WTC11 (cell line): ENCODE measurements at places on chromosomes 16 and 17. TPM values are rescaled to one million over a fixed set of nuclear protein-coding genes. Genes with fewer than 3 reads are reported as not detected.
A peak's percentile ranks its signal among the peaks of the same experiment; 100 is the strongest.

The SOCS1 gene
- 62.3 to 67.1 TPM (median 62.5 TPM) in 3 replicates for total RNA-seq

DNA sequence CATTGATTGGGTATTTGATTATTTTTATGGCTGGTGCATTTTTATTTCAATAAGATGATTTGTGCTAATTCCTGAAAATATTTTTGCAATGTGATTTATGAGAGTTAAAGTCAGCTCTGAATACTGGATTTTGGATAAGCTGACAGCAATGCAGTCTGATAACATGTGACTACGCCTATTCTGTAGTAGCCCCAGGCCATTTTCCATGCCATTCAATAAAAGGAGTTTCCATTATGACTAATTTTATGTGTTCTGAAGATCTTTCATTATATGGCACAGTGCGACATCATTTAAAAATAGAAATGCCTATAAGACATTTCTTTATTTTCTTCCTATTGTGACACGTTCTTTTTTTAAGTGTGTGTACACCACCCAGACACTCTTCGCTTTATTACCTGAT lies 46.3 kb downstream of the KCNJ2 start:
- H3K36me3 ChIP-seq, result peaks cover 10% of the 10 kb centered on the region
- no peak for DNase-seq
- H3K4me3 ChIP-seq, result no peak overlapping the region
- H3K4me1 ChIP-seq, result peaks cover 6% of the 10 kb centered on the region
- H3K27ac ChIP-seq, result no peak overlapping the region

DNA sequence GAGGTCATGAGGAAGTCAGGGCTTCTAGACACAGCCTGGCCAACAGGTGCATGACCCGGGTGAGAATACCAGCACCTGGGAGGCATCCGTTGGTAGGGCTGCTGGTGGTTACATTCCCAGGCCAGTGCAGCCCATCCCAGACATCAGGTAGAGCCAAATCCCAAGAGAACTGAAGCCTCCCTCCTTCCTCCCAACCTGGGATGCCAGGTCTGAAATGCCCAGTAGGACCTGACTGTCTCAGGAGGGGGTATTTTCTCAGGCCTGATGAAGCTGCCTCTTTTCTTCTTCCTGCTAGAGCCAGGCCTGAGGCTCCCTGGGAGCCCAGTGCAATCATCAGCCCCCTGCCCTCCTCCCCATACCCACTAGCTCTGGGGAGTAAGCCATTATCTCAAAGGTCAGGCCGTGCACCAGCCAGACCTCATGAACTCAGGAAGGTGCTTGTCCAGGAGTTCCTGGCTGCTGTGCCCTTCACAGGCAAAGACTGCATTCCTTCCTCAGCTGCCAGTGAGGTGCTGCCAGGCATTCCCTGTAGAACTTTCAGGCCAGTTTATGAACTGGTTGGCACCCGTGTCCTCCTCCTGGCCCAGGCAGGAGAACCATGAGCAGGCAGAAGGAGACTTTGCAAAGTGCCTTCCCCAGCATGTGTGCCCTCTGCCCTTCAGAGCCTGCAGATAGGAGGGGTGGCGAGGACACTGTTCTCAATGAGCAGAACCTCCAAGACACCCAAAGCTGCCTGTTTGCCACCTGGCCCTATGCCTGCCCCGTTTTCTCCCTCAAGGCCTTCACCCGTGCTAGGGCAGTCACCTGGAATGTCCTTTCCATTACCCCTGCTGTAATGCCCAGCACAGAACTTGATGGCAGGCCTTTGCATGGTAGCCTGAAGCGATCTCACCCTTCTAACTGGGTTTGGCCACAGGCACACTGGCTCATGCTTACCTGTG lies 7.6 kb downstream of the TBX2 start:
- peak; percentile 10 for DNase-seq
- H3K36me3 ChIP-seq, result no peaks in the 10 kb centered on the region
- H3K27me3 ChIP-seq, result peaks cover 95% of the 10 kb centered on the region

DNA sequence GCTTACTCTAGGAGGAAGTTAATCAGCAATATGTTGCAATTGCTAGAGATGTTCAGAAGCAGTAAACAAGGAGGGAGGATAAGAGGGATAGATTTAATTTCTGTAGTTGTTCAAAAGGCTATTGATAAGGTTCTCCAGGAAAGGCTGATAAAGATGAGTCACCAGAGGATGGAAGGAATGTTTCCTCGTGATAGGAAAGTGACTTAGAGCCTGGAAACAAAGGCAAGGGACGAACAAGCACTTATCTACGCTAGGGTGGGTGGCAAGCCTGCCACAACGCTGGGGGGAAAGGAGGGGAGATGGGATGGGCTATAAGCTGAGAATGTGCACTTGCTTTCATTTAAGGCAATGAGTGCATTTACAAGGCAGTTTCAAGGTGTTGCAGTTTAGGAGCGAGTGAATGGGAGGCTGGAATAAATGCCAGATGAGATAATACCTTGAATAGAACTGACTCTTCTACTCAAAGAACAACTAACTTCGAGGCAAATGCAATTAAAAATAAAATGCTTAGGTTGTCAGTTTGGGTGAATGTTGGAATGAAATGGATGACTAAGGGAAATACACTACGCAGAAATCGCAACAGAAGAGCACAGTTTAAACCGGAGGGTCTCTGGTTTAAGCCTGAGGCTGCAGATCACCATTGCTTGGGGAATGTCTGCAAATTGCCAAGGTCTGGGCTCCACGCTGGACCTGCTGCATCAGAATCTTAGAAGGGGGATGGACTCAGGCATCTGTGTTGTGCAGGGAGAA lies 76.0 kb upstream of the RBBP6 start:
- H3K27ac ChIP-seq, result no peak overlapping the region
- H3K27me3 ChIP-seq, result peaks cover 4% of the 10 kb centered on the region; the same call in 1 of the 2 replicates
- no peak overlapping the region for H3K4me3 ChIP-seq
- 0 out of 2 replicates have a peak, but pooled peaks cover 4% of the 10 kb centered on the region for H3K4me1 ChIP-seq

The SYNGR3 gene
- 41.5 to 53.5 TPM (median 51.2 TPM) in 3 replicates for total RNA-seq

DNA sequence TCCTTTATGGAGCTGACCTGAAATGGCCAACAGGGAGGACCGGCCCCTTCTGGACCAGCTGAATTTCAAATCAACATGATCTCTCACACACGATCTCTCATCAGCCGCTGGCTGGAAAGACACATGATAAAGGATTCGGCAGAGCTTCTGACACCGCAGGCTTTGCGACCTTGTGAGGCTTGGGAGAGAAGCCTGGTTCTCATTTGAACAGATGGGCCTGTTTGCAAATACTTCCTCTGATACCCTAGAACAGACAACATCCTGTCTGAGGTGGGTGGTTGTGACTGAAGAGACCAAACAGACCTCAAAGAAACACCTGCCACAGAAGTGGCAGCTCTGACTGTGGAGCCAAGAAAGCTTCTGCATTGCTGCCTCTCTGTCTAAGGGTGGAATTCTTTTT lies 77.9 kb upstream of the SDK2 start:
- DNase-seq, result no peak
- H3K27ac ChIP-seq, result no peak overlapping the region
- H3K4me1 ChIP-seq, result peaks cover 17% of the 10 kb centered on the region
- H3K36me3 ChIP-seq, result no peaks in the 10 kb centered on the region

The TLCD2 gene
- total RNA-seq, result 1.4 to 1.9 TPM (median 1.4 TPM) in 3 replicates

The ATP1B2 gene
- 29.1 to 37.5 TPM (median 35.9 TPM) in 3 replicates for total RNA-seq

DNA sequence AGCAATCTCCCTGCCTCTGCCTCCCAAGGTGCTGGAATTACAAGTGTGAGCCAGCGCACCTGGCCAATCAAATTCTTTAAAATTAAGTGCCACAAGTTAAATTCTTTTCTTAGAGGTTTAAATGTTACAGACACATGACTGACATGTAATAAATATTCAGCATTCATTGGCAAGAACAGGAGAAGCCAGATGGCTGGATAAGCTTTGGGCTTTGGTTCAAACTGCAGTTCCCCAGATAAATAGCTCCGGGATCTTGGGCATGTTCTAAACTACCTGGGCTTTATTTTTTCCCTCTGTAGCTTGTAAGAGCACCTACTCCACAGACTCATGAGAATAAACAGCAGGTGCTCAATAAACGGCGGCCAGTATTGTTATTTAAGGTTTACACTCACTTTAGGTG lies 34.1 kb downstream of the ABAT start:
- peaks cover 15% of the 10 kb centered on the region for H3K4me1 ChIP-seq
- no peak for DNase-seq
- no peaks in the 10 kb centered on the region for H3K36me3 ChIP-seq
- H3K27me3 ChIP-seq, result no peaks in the 10 kb centered on the region; the same call in 1 of the 2 replicates

GRCh38 chr16:59013930-59014329 lies 279.8 kb upstream of the GOT2 start:
- H3K27me3 ChIP-seq, result no peaks in the 10 kb centered on the region
- H3K27ac ChIP-seq, result no peak overlapping the region
- no peak overlapping the region for H3K4me3 ChIP-seq
- DNase-seq, result no peak
- no peaks in the 10 kb centered on the region for H3K36me3 ChIP-seq

DNA sequence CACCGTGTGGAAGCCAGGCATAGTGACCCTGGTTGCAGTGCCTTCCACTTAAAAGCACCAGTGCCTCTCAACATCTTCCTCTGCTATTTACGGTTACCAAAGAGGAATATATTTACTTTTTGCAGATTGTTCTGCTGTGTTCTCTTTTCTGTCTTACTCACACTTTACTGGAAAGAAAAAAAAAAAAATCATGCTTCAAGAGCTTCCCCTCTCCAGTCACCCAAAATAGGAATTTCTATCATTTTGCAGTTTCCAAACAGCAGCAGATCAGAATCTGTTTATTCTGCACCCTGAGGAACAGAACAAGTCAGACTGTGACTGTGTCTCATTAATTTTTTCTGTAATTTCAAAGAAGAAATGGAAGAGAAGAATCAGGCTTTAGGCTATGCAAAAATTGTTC lies 96.1 kb downstream of the KCNJ2 start:
- peaks cover 5% of the 10 kb centered on the region for H3K4me1 ChIP-seq
- DNase-seq, result no peak
- H3K36me3 ChIP-seq, result 0 out of 2 replicates have a peak, but pooled peaks cover 4% of the 10 kb centered on the region
- H3K4me3 ChIP-seq, result no peak overlapping the region

The SBK1 gene
- total RNA-seq, result 79.4 to 85.7 TPM (median 82.6 TPM) in 3 replicates

GRCh38 chr17:79549141-79549915 lies 61.5 kb downstream of the RBFOX3 start:
- DNase-seq, result peak; percentile 55
- no peak overlapping the region; the same call in 1 of the 2 replicates for H3K27ac ChIP-seq
- no peak overlapping the region for H3K4me3 ChIP-seq
- peaks cover 12% of the 10 kb centered on the region for H3K4me1 ChIP-seq
- H3K36me3 ChIP-seq, result peaks cover 3% of the 10 kb centered on the region; the same call in 1 of the 2 replicates
- H3K27me3 ChIP-seq, result no peaks in the 10 kb centered on the region

DNA sequence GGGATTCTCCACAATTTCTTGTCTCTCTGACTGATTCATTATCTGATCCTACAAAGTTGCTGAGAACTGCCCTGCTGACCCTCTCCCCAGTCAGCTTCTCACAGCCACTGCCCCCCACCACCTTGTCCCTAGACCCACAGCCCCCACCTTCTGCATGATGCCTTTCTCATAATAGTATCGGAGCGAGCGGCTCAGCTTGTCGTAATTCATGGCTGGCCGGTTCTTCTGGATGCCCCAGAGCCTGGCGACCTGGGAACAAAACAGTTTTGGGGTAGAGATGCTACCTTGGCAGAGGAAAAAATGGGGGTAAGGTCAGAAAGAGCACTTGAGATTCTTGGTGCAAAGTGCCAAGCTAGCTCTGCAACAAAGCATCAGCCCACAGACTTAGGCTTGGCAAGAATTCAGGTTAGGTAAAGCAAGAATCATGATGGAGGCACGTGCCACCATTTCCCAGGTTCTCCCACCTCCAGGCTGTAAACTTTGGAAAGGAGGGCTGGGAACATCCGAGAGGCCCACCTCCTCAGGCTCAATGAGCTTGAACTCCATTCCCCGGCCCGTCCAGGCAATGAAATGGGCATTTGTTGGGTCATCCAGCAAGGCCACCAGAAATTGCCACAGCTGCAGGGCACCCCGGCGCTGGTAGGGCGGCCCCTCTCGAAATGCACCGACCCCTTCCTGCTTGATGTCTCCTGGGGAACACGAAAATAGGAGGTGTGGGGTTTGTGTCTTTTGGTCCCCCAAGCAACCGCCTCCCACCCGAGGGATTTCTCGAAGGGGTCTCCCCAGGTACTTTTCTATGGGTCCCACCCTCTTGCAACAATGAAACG lies 16.9 kb downstream of the ETV4 start:
- H3K27me3 ChIP-seq, result no peaks in the 10 kb centered on the region
- H3K27ac ChIP-seq, result peak overlapping the region; percentile 97
- DNase-seq, result no peak
- H3K4me3 ChIP-seq, result 0 out of 2 replicates have a peak overlapping the region, but pooled peaks have one; percentile 18
- peaks cover 84% of the 10 kb centered on the region for H3K4me1 ChIP-seq
- peaks cover 26% of the 10 kb centered on the region for H3K36me3 ChIP-seq

- H3K27me3 ChIP-seq, result peaks cover 86% of the 10 kb centered on the region
- no peak for DNase-seq
- H3K27ac ChIP-seq, result no peak overlapping the region
- peaks cover 65% of the 10 kb centered on the region for H3K4me1 ChIP-seq
These were observed 604 bp downstream of the HS3ST3B1 start for GRCh38 chr17:14301279-14302090.

DNA sequence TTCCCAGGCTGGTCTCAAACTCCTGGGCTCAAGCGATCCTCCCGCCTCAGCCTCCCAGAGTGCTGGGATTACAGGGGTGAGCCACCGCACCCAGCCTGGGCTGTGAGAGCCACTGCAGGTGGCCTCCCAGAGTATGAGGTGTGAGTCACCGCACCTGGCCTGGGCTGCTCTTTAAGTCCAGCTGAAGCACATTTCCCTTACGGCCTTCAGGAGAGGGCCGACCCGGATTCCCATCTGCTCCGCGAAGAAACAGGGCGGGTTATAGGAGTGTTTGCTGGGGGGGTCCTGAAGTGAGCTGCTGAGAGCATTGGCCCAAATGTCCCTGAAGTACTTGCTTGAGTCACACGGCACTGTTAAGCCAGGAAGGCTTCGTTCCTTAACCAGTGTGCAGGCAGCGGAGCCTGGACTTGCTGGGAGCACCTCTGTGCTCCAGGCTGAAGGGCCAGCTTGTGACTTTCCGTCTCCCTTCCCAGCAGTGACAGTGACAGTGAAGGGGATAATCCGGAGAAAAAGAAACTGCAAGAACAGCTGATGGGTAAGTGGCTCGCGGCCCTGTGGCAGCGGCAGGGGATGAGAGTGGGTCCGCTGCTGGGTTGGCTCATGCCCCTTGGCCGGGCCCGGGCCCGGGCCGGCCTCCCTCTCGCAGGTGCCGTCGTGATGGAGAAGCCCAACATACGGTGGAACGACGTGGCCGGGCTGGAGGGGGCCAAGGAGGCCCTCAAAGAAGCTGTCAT lies 7.2 kb downstream of the VPS4A start:
- no peak for DNase-seq
- peaks cover 56% of the 10 kb centered on the region for H3K36me3 ChIP-seq
- no peak overlapping the region for H3K27ac ChIP-seq
- H3K27me3 ChIP-seq, result no peaks in the 10 kb centered on the region

- H3K36me3 ChIP-seq, result no peaks in the 10 kb centered on the region
- no peak overlapping the region for H3K27ac ChIP-seq
- no peak overlapping the region for H3K4me3 ChIP-seq
- no peaks in the 10 kb centered on the region for H3K4me1 ChIP-seq
- no peaks in the 10 kb centered on the region; the same call in 1 of the 2 replicates for H3K27me3 ChIP-seq
These were observed 14.7 kb upstream of the PABPN1L start for GRCh38 chr16:88881007-88881615.

- no peak for DNase-seq
- peaks cover 20% of the 10 kb centered on the region for H3K4me1 ChIP-seq
- H3K4me3 ChIP-seq, result no peak overlapping the region
- H3K36me3 ChIP-seq, result no peaks in the 10 kb centered on the region
- no peak overlapping the region for H3K27ac ChIP-seq
- peaks cover 7% of the 10 kb centered on the region for H3K27me3 ChIP-seq
These were observed 54.9 kb downstream of the BEAN1 start for GRCh38 chr16:66481943-66482390.
